NCI-H1417 treated with DMSO at 0.1 percent for 48 hours (cell line): ENCODE measurements at places on chromosomes 5 and 9.
A peak's percentile ranks its signal among the peaks of the same experiment; 100 is the strongest.

- DNase-seq, result no peak
Measured at GRCh38 chr5:169944922-169945680, 35.2 kb downstream of the INSYN2B start.

DNA sequence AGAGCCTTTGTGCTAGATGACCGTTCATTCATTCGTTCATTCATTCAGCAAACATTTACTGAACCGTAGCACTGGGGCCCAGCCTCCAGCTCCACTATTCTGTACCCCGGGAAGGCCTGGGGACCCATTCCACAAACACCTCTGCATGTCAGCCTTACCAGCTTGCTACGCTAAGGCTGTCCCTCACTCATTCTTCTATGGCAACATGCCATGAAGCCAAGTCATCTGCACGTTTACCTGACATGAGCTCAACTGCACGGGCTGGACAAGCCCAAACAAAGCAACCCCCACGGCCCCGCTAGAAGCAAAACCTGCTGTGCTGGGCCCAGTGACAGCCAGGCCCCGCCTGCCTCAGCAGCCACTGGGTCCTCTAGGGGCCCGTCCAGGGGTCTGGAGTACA lies 6.0 kb downstream of the CEL start:
- DNase-seq, result no peak

DNA sequence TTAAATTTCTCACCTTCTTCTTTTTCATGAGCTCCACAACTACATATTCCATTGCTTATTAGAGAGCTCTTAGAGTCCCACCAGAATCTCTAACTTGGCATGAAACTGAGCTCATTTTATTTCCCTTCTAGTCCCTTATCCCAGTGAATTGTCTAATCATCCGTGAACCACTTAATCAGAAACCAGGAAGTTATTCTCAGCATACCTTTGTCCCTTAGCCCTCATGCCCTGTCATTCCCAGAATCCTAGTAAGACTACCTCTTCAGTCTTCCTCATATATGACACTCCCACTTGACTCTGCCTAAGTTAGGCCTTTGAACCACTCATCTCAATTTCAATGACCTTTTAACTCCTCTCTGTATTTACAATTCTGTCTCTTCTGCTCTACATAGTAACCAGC lies 93.0 kb upstream of the PAPPA start:
- no peak for DNase-seq

- DNase-seq, result no peak
Measured at GRCh38 chr9:89996116-89996515, 391.3 kb downstream of the GADD45G start.

DNA sequence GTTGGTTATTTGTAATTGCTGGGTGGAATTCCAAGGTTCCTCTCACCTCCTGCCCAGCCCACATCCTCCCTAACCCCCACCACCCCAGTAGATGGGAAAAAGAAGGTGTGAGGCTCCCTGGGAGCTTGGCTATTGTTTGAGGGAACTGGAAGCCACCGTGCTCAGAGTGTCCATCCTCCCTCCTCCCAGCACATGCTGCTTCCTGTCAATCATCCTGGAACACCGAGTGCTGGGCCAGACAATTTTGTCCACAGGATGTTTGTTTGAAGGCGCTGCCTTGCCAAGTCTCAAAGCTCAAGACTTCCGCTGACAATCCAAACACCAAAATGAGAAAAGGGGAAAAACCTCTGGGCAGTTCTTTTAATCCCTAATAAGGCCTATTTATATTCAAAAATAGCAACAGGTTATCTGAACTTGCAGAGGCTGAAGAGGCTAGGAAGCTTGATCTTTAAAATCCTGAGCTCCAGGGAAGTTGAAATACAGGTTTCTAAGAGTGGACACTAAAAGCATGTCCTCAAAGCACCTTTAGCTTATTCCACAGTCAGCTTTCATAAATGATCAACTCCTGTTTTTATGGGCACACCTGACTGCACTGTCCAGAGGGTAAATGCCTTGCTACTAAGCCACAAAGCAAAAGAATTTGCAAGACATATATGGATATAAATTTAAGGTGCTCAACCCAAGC lies 286.7 kb downstream of the NFIB start:
- no peak for DNase-seq

- peak; percentile 17 for DNase-seq
Measured at GRCh38 chr5:103617090-103617489, 54.5 kb upstream of the NUDT12 start.

GRCh38 chr5:89601880-89602279 lies 718.9 kb upstream of the MEF2C start:
- DNase-seq, result no peak

DNA sequence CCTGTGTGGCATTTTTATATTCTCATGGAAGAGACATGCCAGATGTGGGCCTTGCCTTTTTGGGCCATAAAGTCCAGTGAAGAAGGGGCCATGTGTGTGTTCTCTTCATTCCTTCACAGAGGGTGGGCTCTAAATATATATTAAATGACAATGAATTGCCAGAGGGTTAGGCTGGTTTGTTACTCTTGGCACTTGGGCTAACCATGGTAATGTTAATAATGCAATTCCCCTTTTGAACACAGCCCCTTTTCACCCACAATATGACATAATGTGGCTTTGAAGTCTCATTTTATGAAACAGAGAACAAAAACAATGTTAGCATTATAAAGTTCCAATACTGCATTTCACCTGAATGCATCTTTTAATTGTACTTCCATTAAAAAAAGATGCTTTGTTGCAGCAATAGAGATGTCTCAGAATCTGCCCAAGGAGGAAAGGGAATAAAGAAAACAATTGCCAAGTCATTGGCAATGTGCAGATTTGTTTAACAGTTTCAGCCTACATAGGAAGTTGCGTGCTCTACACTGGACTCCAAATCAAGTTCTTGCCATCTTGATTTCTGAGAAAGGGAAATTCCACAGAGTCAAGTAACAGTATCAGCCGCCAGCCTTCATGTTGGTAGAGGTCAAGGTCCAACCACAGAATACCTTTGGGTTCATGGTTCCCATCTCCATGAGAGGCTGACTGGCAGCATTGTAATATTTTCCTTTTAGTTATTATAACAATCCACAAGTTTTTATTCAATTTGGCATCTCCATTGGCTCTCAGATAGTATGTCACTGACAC lies 141.9 kb downstream of the SLC12A2 start:
- DNase-seq, result no peak

GRCh38 chr9:86238861-86239770 lies 20.3 kb downstream of the C9orf153 start:
- DNase-seq, result no peak

GRCh38 chr9:106532306-106533015 lies 330.5 kb upstream of the ZNF462 start:
- no peak for DNase-seq

- DNase-seq, result no peak
Measured at GRCh38 chr5:80707645-80708044, 52.9 kb upstream of the DHFR start.

- DNase-seq, result no peak
Measured at GRCh38 chr9:124593200-124593599, 86.0 kb upstream of the NR5A1 start.

- no peak for DNase-seq
Measured at GRCh38 chr5:148011398-148012137, 52.2 kb upstream of the SPINK5 start.

DNA sequence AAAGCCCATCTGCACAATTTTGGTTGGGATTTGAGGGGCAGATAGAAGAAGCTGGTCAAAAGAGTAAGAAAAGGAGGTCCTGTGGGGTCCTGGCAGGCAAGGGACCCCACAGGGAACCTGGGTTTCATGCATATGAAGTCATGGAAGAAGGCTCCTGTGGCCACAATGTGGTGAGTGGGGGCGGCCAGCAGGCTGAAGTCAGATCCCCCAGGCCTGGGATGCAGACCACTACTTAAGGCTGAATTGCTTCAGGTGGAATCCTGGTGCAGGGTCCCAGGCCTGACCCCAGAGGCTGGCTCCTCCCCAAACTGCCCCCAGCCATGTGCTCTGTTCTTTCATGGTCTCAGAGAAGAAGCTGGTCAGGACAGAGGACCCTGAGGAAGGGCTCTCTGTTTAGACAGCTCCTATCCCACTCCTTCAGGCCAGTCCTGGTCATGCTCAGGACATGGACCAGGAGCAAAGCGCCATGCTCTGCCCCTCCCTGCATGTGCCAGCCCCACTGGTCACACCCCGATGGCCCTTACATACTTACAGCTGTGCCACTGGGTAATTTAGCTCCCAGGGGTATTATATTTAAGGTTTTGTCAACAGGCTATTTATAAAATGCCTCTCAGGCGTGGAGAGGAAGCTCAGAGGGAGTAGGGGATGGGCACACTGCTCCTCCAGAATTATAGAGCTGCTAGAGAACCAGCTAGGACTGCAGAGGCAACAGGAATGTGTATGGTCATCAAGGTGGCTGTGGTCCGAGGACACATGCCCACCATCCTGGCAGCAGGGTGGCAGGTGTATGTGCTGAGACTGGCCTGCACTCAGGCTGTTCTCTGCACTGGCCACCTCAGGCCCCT lies 33.4 kb downstream of the C5orf15 start:
- DNase-seq, result no peak

DNA sequence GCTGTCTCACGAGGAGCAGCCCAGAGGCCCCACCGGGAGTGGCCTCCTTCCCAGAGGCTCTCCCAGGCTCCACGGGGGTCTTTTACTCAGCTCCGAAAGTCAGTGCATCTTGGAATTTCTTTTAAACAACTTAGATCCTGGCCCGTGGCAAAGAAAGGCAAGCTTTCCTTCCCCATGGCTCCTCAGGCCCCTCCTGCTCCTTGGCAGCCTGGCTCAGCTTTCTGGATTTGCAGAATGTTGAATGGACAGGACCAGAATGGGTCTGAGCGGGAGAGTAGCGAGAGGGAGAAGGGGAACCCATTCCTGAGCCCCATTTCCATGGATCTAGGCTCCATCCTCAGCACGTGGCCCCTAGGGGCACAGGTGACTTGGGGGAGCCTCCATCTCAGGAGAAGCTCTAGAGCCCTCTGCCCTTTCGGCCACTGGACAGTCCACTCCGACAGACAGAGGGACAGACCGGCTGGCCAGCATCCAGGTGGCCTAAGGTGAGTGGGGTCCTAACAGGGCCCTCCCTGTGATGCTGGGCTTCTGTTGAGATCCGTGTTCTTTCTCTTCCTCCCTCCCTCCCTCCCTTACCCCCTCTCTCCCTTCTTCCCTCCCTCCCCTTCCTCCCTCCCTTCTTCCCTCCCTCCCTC lies 173.9 kb upstream of the PPP1R26 start:
- DNase-seq, result no peak

- no peak for DNase-seq
Measured at GRCh38 chr5:14153932-14154731, 11.0 kb downstream of the TRIO start.

DNA sequence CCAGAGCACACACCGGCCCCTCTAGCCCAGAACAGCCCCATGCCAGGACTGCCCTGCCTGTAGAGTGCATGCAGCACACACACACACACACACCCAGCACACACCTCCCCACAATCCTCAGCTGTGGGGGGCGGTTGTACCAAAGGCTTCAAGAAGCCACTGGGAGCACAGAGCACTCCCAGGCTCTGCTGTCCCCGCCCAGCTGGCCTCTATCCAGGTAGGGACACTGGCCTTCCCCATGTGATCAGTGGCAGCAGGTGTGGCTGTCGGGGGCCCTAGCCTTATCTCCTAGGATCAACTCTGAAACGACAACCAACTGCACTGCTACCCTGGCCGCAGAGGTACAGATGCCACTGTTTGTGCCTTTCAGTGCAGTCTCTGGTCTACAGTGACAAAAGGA lies 2.0 kb downstream of the ANAPC2 start:
- no peak for DNase-seq

GRCh38 chr5:65084795-65085515 lies 316.2 kb downstream of the CWC27 start:
- DNase-seq, result no peak

DNA sequence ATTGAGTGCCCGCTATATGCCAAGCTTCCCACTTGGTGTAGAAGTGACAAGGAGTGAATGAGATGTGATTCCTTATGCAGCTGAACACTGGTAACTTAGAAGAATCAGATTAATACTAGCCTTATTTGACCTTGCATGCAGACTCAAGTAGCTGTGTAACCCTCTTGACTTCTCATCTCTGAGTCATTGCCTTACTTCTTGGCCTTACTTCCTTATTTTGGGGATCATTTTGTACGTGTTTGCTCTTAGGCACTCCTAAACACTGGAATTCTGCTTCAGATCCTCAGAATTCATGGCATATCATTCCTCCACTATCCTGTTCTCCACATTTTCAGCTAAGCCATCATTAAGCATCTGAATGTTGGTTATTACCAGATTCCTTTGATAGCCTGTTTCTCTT lies 948.9 kb upstream of the ARRDC3 start:
- DNase-seq, result no peak

GRCh38 chr5:58860680-58861079 lies 277.8 kb downstream of the RAB3C start:
- DNase-seq, result no peak

DNA sequence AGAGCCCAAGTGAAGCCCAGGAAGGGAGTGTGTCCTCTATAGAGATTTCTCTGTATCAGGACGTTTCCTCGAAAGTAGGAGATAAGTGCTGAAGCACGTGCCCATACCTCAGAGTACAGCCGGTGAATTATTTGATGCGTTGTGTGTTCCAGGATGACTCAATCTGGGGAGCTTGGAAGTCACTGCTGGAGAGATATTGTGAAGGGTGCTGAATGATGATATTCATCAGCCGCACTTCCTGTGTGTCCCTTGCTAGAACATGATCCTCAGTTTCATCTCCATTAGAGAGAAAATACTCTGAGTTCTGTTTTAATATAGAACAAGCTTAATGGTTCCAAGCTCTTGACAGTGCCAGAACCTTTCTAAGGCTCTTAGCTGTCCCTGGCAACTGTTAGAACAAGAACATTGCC lies 402.3 kb upstream of the ADAMTSL1 start:
- no peak for DNase-seq

DNA sequence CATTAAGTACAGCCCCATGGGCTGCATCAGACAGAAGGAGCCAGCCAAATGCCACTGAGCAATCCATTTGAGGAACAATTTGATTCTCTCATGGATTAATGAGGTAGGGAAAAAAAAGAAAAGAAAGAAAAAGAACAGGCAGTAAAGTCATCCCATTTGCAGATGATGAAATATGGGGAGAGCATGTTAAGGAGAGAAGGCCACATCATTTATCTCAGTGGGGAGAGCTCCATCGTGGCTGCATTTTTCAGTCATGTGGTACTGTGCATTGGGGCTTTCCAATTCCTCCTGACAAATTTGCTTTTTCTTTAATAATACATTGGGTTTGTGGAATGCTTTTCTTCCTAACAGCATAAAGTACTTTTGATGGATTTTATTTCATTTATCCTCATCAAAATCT lies 375.2 kb upstream of the TLE4 start:
- DNase-seq, result no peak

DNA sequence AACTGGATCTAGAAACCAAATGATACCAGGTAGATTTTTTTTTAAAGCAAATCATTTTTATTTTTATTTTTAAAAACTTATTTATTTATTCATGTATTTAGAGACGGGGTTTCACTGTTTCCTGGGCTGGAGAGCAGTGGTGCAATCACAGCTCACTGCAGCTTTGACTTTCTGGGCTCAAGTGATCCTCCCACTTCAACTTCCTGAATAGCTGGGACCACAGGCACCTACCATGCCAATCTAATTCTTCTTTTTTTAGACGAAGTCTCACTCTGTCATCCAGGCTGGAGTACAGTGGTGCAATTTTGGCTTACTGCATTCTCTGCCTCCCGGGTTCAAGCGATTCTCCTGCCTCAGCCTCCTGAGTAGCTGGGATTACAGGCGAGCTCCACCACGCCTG lies 41.3 kb upstream of the CDK20 start:
- DNase-seq, result no peak
